ENCODE measurements at places on chromosomes 2 and 18. TPM values are rescaled to one million over a fixed set of nuclear protein-coding genes. Genes with fewer than 3 reads are reported as not detected.

DNA sequence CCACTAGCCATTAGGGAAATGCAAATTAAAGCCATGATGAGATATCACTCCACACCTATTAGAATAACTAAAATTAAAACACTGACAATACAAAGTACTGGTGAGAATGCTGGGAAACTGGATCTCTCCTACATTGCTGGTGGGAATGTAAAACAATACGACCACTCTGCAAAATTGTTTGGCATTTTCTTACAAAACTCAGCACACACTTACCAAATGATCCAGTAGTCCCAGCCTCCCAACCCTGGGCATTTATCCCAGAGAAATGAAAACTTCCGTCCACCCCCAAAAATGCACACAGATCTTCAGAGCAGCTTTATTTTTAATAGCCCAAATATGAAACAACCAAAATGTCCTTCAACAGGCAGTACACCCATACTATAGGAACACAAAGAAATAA is 8.9 kb upstream of the TMSB10 start:
- no peak for DNase-seq

- no peak for DNase-seq
These were observed 22.2 kb downstream of the ATAD2B start for GRCh38 chr2:23904692-23905091.

Gene FBXO36
- 0.23 TPM for polyA plus RNA-seq

DNA sequence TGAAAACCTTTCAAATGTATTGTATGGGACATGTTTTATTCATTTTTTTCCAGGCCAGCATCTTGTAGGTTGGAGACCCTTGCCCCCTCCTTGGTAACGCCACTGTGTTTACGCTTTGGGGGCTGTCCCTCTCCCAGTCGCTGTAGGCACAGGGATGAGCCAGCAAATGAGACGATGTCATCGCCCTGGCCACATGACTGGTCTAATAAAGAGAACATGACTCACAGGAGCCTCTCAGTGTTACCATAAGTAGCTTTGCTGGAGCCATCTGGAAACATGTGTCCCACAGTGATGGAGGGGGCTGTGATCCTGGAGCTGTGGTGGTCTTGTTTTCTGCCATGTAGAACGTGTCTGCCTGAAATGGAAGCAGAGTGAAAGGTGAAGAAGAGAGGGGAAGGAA is 78.9 kb downstream of the CD8B2 start:
- peak; percentile 55 for DNase-seq

DNA sequence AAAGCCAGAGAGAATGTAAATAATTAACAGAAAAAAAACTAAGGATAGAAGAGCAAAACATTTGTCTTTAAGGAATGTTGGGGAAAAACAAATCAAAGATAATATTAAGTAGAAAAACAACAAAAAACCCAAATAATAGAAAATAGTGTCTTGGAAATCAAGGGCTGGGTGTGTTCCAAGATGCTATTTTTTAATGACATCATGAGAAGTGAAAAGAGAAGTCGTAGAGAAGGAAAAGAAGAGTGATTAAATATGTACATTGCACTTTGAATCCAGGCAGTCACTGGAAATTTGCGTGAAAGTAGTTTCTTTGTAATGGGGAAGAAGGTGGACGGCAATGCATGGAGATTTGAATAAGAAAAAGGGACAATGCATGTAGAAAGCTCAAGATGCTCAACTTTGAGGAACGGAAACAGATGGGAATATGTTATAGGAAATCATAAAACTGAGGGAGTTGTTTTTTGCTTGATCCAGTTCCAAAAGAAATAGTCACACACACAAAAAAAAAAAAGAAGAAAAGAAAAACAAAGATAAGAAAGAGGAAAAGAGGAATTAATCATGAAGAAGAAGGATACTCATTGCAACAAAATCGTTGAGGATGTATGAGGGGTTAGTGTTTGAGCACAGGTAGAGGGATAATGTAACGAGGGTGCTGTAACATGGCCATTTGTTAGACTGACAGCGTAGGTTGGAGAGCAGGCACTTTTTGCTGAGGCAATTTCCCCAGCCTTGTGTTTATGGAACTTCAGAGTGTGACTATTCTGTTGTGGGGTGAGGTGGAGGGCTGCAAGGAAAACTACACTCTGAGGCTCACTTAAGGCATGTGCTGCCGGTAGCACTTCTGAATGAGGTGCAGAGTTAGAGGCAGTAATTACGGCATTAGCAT is 184.1 kb downstream of the CALCRL start:
- no peak for DNase-seq

- DNase-seq, result no peak
These were observed 128.8 kb upstream of the SESTD1 start for GRCh38 chr2:179393481-179393880.

DNA sequence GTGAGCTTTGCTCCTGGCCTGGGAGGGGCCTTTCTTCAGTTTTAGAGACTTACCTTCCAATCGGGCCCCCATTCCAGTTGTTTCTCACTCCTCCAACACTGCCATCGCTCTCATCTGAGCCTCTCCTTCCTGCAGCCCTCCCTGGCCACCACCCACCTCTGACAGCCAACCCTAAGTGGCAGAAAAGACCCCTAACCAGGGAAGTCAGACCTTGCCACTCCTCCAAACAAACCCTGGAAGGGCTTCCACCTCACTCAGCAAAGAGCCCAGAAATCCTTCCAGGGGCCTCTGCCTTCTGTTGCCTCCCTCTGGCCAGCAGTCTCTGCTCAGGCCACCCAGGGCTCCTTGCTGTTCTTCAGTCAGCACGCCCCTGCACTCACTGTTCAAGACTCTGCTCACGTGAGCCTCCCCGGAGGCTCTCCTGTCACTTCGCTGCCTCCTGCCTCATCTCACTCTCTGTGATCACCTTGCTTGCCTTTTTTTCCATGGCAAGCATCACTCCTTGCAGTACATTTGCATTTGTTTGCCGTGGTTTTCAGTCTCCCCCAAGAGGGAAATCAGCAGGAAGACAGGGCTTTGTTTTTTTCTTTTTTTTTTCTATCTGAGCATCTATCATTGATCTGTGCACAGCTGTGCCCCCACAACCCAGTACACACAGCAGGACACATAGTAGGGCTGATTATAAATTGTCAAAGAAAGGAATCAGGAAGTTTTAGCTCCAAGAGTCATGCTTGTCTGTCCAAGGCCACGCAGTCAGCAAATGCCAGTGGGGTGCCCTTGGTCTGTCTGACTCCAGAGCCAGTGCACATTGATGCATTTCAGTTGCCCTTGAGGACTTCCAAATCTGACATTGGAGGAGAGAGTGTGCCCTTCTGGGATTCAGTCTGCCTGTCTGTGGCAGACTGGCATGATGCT is 83.9 kb downstream of the INHBB start:
- DNase-seq, result no peak

Gene ALPG
- not detected for polyA plus RNA-seq

GRCh38 chr2:43402002-43402401 is 175.6 kb upstream of the ZFP36L2 start:
- DNase-seq, result no peak

Gene EN1
- polyA plus RNA-seq, result not detected

Gene MTIF2
- polyA plus RNA-seq, result 29.9 TPM

- DNase-seq, result no peak
These were observed 19.1 kb upstream of the SERPINE2 start for GRCh38 chr2:224058048-224058775.

DNA sequence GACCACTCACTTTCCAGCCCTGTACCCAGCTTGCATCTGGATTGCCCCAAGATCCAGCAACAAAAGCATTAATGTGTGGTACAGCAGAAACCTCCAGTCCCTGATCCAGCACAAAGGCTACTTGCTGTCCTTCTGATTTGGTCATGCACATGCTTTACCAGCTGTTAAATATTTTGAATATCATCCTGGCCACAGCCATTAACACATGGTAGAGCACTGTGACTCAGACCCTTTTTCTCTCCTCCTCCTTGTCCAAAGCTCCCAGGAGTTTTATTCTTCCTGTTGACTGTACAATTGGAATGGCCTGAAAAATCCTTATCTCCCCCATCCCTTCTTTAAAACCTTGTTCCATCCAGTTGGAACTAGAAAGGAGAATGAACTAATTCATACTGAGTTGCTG is 419.7 kb upstream of the TNP1 start:
- DNase-seq, result no peak

Gene DYNC1I2
- polyA plus RNA-seq, result 105 TPM

Gene PLGLB1
- 0.42 TPM for polyA plus RNA-seq

- no peak for DNase-seq
These were observed 49.9 kb upstream of the SLC14A2 start for GRCh38 chr18:45565280-45565970.

DNA sequence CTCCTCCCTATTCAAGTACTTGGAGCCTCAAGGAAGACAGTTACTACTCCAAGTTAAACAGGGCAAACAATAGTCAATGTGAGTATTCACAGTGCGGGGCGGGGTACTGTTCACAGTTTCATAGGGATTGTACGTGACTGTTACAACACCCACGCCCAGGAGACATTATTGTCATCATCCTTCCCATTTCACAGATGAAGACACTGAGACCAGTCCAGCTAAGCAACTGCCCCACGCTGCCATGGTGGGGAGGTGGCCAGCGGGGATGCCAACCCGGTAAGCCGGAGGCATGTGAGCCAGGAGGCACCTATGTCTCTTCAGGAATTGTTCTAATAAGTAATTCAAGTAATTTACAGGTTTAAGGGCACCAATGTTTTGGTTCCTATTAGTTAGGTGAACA is 982 bp downstream of the HJURP start:
- no peak for DNase-seq

Gene DGKD
- polyA plus RNA-seq, result 51.2 TPM

DNA sequence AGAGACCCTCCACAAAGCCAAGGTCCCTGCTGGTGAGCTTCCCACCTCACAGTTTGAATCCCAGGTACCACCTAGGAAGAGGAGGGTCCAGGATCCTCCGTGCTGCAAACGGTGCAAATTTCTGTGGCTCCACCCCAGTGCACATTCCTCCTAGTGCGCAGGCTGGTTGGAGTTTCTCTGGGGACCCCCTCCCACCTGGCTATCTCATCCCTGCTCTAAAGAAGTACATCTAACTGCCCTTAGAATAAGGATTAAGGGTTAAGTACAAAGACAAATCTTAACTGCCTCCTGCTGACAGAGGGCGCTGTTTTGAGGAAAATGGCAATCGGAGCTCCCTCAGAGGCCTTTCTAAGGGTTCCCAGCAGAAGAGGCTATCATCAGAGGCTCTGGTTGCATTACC is 109.6 kb upstream of the FSIP2 start:
- DNase-seq, result no peak

Data from heart left ventricle (tissue), 16 donors.